ENCODE measurements at places on chromosomes 3 and 15.

DNA sequence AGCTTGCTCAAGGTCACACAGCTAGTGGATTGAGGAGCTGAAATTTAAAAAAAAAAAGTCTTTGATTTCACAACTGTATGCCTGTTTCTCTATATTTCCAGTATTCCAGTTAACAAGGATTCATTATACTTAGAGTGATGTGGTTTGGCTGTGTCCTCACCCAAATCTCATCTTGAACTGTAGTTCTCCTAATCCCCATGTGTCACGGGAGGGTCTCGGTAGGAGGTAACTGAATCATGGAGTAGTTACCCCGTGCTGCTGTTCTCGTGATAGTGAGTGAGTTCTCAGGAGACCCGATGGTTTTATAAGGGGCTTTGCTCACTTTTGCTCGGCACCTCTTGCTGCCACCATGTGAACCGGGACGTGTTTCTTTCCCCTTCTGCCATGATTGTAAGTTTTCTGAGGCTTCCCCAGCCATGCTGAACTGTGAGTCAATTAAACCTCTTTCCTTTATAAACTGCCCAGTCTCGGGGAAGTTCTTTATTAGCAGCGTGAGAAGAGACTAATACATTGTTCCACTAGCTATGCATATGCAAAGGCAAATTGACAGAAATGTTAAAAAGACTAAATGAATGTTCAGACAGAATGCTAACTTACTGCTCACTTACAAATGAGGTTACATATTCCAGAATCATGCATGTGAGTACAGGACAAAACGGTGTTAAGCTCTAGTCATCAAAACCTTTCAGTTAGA lies 1101.9 kb downstream of the ROBO1 start:
- DNase-seq = no peak

DNA sequence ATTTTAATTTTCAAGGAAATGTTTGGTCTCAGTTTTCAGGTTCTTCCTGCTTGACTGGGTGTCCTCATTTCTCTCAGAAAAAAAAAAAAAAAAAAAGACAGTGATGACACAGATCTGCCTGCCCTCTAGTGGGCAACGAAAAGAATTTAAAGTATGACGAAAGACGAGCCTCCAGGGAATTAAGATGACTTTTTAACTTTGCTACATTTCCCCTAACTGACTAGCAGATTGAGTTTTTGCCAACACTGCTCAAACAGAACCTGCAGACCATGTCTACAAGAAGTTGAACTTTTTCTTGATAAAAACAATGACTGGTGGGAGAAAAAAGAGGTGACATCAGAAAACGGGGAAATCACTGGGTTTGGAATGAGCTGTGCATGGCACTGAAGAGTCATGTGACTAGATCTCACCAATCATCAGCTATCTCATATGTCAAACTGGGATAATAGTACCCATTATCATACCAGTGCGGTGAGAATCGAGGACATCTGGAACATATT lies 40.8 kb downstream of the EOMES start:
- DNase-seq = peak; percentile 68

- DNase-seq = no peak
These were observed 65.5 kb downstream of the SSUH2 start for GRCh38 chr3:8579096-8579495.

- DNase-seq = no peak
These were observed 97.9 kb downstream of the EDEM1 start for GRCh38 chr3:5285439-5285838.

- no peak for DNase-seq
These were observed 14.4 kb upstream of the CDC25A start for GRCh38 chr3:48202632-48203031.

DNA sequence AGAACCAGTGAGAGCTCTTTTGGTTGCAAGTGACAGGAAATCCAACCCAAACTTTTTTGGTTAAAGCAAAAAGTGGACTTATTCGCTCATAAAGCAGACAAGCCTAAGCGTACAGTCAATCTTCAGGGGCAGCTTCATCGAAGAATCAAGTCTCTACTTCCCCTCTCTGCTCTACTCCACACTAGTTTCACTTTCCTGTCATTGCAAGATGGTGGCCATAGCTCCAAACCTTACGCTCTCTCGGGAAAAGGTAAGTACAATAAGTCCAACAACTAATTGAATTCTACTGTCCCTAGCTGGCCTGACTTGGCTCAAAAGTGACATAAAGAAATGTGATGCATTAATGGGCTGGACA lies 24.9 kb upstream of the ZNF710 start:
- no peak for DNase-seq

DNA sequence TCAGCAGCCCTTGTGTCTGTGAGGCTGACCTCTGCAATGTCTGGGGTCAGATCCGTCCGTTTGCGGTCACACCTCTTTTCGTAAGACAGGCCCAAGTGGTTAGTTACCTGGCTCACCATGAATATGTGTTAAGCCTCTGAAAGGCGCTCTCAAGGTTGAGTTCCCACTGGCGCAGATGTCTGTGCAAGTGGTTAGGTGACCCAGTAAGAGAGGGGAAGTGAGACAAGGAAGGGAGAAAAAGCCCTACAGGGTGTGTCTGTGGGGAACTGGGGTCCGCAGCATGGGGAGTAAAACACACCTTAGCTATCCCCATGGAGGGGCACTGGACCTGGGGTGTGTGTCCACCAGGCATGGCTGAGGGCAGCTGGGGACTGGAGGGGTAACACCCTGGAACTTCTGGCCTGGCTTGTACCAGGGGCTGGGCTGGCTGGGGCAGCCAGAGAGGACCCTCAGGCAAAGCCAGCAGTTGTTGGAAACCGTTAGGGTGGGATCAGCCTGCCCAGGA lies 391.6 kb upstream of the PROK2 start:
- DNase-seq = no peak

DNA sequence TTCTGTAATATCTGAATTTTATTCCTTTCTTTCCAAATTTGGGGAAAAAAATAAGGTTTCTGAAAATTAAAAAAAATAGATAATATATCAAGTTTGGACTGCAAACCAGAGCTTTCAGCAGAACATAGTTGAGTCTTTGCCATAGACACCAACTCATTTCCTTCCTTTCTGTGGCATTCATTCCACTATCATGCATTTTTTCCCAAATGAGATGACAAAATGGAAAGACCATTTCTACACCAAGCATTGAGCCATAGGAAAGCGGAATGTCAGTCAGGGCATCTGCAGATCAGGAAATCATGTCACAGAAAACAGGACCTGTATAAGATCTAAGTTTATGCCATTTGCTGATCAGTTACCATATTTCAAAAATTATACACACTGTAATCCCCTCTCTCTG lies 333.3 kb upstream of the THBS1 start:
- no peak for DNase-seq

DNA sequence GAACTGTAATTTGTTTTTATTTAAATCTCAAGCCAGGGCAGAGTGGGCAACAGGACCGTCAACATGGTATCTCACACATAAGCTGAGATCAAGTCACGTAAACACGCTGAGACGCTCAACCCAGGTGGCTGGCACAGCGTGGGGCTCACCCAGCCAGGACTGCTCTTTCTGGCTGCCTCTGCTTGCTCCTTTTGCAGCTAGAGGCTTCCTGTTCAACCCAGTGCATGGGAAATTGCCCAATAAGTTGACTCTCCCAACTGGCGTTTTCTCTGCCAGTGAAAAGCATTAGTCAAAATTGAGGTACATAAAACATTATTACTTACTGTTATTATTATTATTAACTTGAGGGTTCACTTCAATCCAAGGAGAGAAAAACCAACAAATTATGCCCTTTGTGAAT lies 398.1 kb downstream of the NR2F2 start:
- DNase-seq = no peak

DNA sequence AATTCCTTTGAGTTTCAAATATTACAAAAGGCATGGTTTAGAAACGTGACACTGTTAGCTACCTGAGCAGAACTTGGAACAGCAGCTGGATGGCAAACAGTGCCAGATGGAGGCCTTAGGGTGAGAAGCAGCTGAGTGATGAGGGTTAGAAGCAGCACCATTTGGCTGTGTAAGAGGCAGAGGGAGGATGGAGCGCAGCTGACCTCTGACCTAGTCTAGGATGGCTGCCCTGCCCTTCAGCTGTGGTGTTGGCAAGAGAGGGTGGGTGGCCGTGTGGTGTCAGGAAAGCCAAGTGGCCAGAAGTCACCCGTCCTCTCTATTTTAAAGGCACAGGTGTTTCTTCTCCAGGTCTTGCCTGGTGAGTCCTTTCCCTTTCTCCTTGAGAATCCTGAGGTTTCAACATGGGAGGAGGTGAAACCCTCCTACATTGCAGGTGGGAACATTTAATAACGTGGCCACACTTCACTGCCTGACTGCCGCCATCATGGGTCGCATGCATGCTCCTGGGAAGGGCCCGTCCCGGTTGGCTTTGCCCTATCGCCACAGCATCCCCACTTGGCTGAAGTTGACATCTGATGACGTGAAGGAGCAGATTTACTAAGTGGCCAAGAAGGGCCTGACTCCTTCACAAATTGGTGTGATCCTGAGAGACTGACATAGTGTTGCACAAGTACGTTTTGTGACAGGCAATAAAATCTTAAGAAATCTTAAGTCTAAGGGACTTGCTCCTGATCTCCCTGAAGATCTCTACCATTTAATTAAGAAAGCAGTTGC lies 17.6 kb downstream of the BCL2L10 start:
- DNase-seq = no peak

- no peak for DNase-seq
These were observed 297 bp downstream of the PRC1 start for GRCh38 chr15:90994059-90994416.

DNA sequence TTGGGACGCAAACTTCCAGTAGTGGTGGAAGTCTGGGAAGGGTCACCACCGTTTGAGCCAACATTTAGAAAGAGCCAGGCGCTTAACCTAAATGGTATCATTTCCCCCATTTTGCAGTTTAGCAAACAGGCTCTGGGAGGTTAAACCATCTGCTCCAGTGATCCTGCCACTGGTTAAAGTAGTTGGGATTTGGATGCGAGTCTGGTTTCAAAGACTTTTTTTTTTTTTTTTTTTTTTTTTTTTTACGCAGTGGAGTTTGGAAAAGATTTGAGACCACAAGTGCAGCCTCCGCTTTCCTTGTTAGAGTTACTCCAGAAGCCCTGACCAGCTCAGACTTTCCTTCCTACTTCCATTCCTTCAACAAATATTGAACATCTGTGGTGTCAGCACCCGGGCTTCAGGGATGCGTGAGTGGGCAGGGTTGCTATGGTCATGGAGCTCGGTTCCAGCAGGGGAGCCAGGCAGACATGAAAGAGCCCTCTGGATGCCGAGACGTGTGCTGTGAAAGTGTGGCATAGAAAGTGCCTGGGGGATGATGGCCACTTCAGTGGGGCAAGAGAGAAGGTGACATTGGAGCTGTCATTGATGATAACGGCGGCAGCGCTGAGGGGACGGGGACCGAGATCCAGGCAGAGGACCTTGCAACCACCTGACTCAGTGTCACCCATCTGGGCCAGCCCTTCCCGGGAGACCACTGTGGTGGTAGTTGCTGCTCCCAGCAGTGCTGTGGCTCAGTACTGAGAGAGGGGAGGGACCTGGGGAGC lies 1.1 kb upstream of the RNU6-1 start:
- DNase-seq = no peak

All from NCI-H2029 (cell line).